ENCODE measurements at places on chromosomes 11 and 22.
A peak's percentile ranks its signal among the peaks of the same experiment; 100 is the strongest.

GRCh38 chr11:133902506-133902905, 54.3 kb downstream of the IGSF9B start:
- no peak for DNase-seq

GRCh38 chr22:47452184-47452583, 689.7 kb downstream of the TBC1D22A start:
- DNase-seq, result no peak

- DNase-seq, result no peak
These were observed 16.4 kb upstream of the FGF4 start for GRCh38 chr11:69791276-69792180.

GRCh38 chr11:35106595-35106994, 32.4 kb upstream of the CD44 start:
- no peak for DNase-seq

GRCh38 chr11:60872961-60873524, 5.7 kb downstream of the ZP1 start:
- DNase-seq, result no peak

DNA sequence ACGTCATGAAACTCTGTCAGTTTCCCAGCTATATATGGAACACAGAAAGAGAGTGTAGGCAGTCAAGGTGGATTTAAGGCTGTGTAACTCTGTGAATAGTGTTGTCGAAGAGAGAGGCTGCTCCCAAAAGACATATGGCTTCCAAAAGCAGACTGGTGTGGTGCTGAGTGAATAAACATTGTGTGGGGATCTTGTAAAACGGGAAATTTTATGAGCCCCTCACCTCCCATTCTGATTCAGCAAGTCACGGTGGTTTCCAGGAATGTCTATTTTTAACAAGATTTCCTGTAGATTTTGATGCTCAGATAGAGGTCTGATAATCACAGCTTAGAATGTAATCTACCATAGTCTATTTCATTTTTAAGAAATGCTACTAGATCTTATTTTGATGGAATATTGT, 67.9 kb downstream of the SESN3 start:
- DNase-seq, result no peak

GRCh38 chr11:9600644-9601036, 27.2 kb downstream of the WEE1 start:
- DNase-seq, result no peak

GRCh38 chr11:103897160-103897936, 139.1 kb upstream of the DDI1 start:
- DNase-seq, result no peak

DNA sequence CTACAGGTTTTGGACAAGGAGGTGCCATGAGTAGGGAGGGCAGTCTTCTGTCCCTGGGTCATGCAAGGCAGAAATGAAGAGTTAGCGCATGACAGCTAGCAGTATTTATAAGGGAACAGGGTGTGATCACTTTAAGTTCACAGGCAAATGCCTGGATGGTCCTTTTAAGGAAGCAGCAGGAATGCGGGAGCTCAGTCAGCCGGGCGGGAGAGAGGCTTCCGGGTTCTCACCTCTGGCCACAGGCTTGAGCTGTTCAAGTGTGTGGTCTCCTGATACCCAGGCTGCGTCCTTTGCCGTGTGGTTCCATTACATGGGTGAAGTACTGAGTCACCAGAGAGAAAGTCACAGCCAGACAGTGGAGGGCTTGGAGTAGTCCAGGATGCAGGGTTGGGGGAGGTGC, 105.4 kb downstream of the BCR start:
- DNase-seq, result no peak

- no peak for DNase-seq
These were observed 23.9 kb upstream of the ZC3H12C start for GRCh38 chr11:110069158-110069737.

- DNase-seq, result no peak
These were observed 625 bp downstream of the RFPL2 start for GRCh38 chr22:32204040-32204855.

DNA sequence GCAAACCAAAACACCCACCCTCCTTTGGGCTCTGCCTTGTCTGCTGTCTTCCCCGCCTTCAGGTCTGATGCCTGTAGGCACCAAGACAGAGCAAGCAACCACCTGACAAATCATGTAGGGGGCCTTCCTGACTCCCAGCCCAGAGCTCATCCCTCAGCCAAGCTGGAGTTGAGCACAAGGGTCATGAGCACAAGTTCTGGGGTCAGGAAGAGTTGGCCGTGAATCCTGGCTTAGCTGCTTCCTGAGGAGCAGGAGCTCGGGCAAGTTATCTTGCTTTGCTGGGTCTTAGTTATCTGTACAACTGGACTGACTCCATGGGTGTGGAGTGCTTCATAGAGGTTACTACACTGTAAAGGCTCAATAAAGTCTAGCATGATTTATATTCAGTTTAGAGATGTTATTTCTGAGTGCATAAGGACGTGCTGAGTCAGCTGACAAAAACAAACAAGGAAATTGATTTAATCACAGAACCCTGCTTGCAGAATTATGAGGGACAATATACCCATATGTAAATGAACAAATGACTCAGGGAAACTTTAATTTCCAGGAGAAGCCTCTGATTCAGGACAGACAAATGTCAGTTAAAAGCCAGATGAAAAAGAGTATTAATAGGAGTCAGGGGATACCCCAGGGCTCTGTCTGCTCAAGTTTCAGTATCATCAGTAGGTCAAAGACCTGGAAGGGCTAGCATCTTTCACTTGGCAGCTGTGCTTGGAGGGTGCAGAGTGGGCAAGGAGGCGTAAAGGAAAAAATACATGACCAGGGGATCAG, 15.0 kb upstream of the APOA1 start:
- DNase-seq, result no peak

GRCh38 chr11:12552692-12553091, 121.5 kb upstream of the TEAD1 start:
- DNase-seq, result no peak

- DNase-seq, result no peak
These were observed 179.0 kb downstream of the SNX19 start for GRCh38 chr11:130737041-130737830.

DNA sequence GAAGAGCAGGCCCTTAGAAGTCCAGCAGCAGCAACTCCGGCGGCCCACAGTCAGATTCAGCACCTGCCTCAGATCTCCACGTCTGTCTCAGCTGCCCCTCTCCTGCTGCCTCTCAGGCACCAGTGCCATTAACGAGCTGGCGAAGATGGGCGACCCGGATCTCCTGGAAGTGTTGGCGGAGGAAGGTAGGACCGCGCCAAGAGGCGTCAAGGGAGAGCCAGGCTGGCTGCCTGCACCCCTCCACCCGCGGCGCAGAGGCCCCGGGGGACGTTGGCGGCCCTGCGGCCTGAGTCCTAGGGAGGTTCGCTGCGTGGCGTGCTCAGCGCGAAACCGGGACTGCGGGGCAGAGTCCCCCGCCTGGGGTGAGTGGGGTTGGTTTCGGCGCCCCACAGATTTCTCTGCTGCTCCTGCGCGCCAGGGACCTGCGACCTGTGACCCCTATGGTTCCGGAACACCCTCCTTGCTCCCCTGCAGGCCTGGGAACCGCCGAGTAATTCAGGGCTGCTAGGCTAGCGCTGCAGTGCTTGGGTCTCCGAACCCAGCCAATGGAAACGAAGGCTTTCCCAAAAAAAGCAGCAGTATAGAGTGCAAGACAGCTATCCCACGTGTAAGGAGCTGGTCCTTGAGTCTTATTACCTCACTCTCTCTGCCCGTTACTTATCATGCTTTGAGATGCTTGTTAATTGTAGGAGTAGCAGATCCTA, 615 bp downstream of the ANO5 start:
- no peak for DNase-seq

- DNase-seq, result no peak
These were observed 28.1 kb upstream of the LRRC10B start for GRCh38 chr11:61480261-61480993.

- no peak for DNase-seq
These were observed 5.5 kb downstream of the TTC28 start for GRCh38 chr22:28674121-28674563.

- no peak for DNase-seq
These were observed 72.5 kb downstream of the PACS1 start for GRCh38 chr11:66142370-66143263.

GRCh38 chr22:19844377-19845053, 10.2 kb downstream of the GNB1L start:
- DNase-seq, result no peak

GRCh38 chr11:130448416-130449309, at the start of gene ADAMTS15:
Gene ADAMTS15 (plus strand): TSS chr11:130448645. CDS start chr11:130448974, 329 bp downstream.
- no peak for DNase-seq

DNA sequence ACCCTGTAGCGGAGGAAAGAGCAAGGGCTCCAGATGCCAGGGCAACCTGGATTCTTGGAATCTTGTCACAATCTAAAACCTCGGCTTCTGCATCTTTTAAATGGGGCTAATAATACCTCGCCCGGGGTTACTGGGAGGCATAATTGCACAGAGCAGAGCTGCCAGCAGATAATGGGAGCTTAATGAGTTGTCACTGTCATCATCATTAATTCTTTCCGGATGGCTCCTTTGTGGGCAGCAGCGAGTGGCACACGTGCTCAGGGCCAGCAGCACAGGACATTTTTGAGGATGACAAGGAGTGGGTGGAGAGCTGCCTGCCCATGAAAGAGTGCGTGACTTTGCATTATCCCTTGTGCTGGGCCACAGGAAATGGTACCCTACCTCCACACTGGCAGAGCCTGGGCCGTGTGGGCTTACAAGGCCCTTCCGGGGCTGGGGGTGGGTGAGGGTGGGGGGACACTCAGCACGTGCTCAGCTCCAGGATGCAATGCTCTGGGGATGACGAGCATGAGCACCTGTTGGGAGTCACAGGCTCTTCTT, 5.7 kb downstream of the PDGFB start:
- no peak for DNase-seq

DNA sequence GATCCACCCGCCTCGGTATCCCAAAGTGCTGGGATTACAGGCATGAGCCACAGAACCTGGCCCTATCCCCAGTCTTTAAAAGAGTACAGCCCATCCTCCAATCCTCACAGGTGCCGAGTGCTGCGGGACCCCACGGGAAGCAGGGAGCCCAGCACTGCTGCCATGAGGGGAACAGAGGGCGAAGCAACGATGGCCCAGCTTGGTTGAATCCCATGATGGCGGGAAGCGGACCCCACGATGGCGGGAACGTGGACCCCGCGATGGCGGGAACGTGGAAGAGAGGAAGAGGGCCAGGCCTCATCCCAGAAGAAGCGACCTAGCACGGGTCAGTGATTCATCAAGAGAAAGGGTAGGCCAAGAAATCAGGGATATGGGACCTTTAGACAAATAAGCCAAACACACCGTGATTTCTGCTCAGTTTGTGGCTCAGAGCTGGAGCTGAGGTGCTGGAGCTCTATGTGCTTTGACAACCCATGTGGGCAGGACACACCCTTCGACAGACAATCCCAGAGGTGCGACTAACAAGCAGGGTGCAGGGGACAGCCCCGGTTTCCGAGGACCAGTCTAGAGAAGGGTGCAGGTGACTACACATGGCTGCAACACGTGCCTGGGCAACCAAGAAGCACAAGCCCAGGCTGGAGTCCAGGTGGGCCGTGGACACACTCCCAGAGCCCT, 30.9 kb downstream of the BRD1 start:
- DNase-seq, result no peak

GRCh38 chr22:40147388-40148176, 30.1 kb upstream of the TNRC6B start:
- DNase-seq, result no peak

DNA sequence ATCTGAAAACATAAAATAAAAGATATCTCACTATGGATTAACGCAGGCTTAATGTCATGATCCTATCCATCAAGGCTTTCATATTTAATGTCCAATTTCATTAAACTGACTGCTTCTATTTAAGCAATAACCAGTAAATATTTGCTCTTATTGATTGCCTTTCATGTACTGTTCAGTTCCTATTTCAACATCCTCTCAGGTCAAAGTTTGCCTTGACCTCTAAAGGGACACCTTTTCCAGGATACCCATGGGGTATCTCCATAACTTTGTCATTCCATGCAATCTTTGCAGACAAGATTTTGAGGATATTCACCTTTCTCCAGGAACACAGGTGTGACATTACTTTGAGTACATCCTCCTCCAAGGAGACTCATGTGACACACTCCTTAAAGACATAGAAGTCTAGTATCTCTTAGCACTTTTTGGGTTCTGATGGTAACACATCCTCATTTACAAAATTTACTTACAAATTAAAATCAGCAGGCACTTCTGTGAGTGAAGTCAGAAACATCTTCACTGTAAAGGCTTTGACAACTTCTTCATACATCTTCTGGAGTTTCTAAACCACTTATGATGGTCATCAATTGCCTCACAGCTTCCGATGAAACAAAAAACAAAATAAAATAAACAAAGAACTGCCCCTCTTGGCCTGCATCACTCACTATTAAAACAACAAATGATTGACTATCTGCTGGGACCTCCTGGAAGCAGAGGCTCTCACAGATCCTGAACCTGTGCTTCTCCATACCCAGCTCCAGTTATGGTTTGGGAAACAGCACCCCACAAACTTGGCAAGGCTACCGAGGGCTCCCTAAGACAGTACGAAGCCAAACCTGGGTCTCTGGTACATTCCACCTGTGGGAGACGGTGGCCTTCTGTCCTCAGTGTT, 7.0 kb upstream of the SLC22A25 start:
- DNase-seq, result no peak

DNA sequence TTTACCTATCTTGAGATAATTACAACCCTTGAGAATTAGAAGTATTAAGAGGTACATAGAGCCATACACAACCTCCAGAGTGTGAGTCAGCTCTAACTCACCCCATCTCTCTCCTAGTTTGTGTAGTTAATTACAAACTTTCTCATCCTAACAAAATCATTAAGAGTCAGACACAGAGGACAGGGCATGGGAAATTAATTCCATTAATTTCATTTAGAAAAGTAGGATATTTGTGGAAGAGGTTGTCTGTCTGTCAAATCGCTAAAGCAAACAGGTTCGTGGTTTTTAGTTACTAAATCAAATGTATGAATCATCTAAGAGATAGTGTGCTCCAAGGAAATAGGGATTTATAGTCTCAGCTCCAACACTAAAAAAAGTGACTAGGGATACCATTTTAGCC, 1261.4 kb upstream of the TENM4 start:
- no peak for DNase-seq

- no peak for DNase-seq
These were observed 1.4 kb downstream of the NEFH start for GRCh38 chr22:29481265-29482000.

DNA sequence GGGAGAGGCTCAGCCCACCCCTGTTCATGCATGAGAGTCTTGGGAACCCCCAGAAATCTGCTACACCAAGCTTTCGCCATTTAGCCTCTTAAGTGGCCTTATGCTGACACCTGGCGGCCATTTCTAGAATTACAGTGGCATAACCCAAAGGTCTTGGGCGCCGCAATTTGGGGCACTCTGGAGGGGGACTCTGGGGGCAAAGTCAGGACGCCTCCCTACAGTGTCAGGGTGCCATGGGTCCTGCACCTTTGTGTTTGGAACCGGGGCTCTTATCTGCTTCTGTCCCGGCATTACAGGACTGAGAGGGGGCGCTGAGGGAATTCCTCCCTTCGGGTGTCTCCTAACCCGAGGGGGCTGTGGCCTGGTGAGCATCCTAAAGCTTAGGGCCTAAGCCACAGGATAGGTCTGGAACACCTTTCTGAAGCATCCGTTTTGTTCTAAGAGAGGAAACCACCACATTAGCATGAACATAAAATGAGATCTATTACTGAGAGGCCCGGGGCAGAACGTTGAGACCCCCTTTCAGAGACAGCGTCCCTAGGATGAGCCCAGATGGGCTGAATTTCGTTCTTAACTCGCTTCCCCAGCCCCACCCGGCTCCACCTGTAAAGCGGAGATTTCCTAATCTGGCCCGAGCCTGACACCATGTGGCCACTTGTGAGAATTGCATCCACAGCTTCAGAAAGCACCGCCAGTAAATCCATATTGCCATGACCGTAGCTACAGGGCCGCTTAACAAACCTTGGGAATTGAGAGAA, 9.3 kb downstream of the INS start:
- peak; percentile 76 for DNase-seq

All from stimulated activated CD4-positive, alpha-beta T cell treated with anti-CD3 and anti-CD28 coated beads, Interleukin-12 subunit alpha, Interleukin-12 subunit beta, amount 100 ng/mL, for 24 hours (primary cell).